ENCODE measurements at places on chromosomes 11 and 22.

DNA sequence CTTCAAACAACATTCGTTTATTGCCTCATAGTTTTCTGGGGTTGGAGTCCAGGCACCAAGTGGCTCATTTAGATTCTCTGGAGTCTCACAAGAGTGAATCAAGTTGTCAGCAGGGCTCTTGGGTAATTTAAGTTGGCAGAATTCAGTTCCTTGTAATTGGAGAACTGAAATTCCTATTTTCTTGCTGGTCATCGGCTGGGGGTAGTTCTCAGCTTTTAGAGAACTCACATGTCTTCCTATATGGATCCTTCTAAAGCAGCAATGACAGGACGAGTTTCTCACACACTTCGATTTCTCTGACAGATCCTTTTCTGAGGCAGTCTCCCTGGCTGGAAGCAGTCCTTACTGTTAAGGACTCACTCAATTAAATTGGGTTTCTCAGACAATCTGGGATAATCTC is 17.3 kb upstream of the OOSP4B start:
- DNase-seq = no peak

DNA sequence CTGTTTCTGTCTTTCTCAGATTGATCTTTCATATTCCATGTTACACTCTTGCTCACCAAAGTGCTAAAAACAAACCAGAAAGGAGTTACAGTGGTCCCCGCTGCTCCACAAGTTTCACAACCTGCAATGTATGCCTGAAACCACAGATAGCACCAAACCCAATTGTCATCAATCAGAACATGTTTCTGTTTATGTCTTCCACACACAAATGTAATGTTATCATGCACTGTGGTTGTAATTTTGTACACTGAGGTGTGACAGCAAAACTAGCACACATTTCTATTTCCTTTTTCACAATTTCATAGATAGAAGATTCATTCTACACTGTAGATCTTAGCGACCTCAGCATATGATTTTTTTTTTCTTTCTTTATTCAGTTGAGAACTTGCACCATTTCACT is 1045.9 kb upstream of the RAG2 start:
- no peak for DNase-seq

- no peak for DNase-seq
These were observed 4.7 kb upstream of the MSANTD2 start for GRCh38 chr11:124804884-124805283.

DNA sequence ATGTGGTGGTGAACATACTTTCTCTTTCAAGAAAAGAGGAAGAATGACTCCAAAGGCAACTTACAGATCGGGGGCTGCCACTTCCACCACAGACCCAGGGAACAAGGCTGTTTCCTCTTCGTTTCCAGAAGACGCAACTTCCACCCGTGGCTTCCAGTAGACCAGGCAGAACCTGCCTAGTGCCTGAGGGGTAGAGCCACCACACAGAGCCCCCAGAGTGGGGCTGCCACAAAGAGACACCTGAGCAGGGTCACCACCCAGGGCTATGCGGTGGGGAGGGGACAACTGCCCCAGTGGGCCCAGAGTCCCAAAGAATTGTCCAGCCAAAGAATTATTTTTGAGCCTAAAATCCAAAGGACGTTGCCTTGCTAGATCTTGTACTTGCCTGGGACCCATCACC is 16.7 kb upstream of the PHF21B start:
- no peak for DNase-seq

GRCh38 chr11:32792111-32792947 is 2.1 kb downstream of the CCDC73 start:
- DNase-seq = no peak

- DNase-seq = no peak
These were observed 153.0 kb downstream of the SPATA19 start for GRCh38 chr11:133692126-133692934.

DNA sequence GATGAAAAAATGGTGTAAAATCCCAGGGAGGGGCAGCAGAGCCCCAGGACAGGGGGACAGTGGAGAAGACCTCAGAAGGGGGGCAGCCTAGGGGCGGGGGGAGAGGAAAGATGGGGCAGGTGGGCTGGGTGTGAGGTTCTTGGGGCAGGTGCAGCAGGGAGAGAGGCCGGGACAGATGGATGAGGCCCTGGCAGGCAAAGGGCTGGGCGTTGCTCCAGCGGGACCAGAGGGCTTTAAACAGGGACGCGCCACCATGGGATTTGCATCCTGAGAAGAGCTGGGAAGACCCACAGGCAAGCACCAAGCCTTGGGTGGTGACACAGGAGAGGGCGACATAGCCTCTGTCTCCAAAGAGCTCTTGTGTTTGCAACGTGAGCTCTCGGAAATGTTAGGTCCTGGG is 1342.8 kb downstream of the TBC1D22A start:
- DNase-seq = no peak

DNA sequence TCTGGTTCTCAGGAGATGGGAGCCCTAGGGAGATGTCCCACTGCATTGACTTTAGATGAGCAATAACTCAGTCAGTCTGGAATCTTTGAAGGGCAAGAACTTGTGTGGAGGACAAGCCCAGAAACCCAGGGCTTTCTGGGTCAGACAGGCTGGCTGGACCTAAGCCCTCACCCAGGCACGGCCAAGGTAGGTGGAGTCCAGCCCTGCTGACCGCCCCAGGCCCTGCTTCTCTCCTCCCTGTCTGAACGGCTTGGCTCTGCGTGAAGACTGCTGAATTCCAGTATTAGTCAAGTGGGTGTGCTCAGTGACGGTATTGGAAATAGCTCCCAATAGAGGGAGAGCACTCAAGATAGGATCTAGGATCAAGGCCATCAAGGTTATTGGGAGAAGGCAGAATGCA is 6.1 kb downstream of the CXCR5 start:
- DNase-seq = no peak

GRCh38 chr22:23925020-23925606 is 30.9 kb downstream of the MIF start:
- no peak for DNase-seq

DNA sequence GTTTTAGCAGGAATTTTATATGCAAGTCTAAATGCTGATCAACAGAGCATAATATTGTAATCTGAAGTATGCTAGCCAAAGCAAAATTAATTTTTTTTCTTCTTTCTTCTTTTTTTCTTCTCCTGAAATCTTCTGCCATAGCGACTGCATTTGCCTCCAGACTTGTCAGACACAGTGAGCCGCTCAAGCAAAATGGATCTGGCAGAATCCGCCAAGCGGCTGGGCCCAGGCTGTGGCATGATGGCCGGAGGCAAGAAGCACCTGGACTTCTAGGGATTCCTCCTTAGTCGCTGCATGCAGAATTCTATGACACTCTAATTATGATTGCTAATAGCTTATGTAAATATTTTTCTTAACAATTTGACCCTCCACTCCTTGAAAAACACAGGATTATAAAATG is 27.9 kb downstream of the PAX6 start:
- no peak for DNase-seq

GRCh38 chr11:86440305-86440716 is 65.6 kb downstream of the CCDC81 start:
- no peak for DNase-seq

DNA sequence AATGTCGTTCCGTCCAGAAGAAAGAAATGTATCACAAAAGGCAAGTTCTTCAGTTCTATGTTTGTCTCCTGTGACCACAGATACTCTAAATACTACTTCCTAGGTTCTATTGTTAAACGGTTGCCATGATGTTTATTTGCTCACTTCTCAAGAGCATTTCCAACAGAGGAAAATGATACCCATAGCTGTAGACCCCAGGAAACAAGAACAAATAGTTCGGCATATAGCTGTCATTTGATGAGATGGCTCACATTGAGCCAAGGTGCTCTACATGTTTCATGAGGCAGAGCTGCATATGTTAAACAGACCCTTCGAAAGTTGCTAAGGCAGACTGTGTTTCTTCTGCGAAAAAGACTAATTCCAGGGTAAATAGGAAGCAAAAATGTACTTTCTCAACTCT is 15.4 kb upstream of the ANGPTL5 start:
- no peak for DNase-seq

GRCh38 chr11:102459393-102459792 is 6.8 kb upstream of the TMEM123 start:
- DNase-seq = no peak

GRCh38 chr11:61771985-61772455 is 19.6 kb downstream of the MYRF start:
- DNase-seq = no peak

DNA sequence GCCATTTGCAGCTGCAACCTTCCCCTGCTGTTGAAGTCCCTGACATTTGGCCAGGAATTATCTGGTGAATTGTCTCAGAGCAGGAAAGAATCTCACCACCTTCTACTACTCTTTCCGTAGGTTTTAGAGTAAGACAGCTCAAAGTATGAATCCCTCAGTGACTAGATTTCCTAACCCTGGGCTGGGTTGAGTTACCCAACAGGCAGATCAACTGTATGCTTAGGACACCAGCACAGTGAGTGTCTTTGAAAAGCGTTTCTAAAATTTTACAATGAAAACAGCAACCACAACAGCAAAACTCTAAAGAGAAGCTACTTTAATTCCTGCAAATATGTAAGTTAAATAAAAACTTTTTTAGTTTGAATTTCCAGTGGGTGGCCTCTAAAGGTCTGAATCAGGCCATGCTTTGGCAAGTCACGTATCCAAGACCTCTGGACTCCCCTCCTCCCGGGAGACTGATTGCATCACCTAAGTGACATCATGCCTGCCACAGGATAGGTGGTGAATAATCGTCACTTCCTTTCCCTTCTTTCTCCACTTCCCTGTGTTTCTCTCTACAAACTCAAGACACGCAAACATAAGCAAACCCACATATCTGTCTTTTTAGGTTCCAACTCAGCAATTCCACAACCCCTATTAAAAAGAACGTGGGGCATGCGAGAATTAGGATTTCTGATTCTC is 7.8 kb downstream of the OR8B12 start:
- DNase-seq = no peak

DNA sequence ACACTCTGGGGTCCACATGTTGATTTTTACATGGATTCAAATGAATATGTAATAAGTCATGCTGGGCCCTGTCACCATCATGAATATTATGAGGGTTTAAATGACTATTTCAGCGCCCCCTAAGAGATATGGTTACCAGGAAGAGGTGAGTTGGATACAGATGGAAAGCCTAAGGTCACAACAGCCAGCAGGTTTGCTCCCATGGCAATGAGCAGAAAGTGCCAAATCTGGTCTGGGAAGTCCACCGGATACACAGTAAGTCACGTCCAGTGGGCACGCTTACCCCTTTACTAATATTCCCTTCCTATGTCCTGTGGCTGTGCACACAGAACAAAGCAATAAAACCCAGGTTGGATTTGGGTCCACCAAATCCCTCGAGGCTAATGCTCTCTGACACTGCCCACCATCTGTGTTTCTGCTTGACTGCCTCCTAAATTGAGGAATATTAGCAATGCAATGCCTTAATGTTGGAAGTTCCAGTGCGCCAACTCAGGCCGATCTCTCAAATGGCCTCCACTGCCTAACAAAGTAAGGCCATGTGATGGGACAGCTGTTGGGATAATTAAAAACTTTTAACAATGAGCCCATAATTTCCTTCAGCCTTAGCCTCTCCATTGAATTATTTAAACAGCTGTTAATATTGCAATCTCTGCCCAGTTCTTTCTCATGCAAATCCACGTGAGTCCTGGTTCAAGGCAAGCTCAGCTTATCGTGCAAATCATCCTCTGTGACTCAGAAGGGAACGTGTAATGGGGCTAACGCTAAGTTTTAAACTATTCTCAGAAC is 97.6 kb downstream of the SLC1A2 start:
- DNase-seq = no peak

GRCh38 chr22:42688241-42689211 is 32.1 kb downstream of the A4GALT start:
- DNase-seq = no peak

GRCh38 chr11:133338588-133338987 is 193.7 kb downstream of the OPCML start:
- no peak for DNase-seq

DNA sequence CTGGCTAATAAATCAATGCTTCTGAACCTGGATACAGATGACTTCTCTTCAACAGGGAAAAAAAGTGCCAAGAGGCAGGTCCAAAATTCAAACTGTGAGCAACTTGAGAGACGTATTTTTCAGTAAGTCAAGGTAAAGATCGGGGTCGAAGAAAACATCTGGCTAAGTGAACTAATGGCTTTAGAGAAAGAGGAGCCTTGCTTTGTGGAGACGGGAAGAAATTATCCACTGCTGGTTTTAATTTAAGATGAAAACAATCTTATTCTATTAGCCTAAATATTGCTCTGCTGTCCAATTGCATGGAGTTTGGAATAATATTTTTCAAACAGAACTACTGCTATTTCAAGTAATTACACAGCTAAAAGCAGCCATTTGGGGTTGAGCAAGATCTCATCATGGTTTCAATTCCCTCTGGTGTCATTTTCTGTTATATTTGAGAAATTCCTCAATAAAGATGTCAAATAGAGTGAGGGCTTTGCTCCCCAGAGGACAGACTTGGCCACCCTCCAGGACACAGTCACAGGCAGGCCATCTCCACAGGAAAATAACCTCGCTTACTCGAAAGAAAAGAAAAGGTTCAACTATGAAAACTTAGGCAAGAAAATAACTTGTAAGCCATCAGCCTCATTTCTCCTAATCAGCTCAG is 29.8 kb downstream of the SCUBE1 start:
- DNase-seq = no peak

DNA sequence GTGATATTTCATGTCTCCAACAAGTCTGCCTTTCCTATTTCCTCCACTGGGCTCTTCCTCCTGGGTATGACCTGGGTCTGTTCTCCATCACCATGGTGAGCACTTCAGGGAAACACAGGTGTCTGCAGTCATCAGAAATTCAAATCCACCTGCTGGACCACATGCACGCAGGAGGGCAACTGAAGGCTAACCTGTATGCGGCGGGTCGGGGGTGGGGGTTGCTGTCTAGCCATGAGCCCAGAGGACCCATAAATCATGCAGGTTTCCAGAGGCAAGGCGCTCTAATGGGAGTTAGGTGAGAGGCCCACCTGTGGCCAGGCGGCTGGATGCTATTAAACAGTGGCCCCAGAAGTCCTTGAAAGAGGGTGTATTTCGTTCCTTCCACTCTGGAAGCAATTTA is 11.1 kb upstream of the PAMR1 start:
- no peak for DNase-seq

DNA sequence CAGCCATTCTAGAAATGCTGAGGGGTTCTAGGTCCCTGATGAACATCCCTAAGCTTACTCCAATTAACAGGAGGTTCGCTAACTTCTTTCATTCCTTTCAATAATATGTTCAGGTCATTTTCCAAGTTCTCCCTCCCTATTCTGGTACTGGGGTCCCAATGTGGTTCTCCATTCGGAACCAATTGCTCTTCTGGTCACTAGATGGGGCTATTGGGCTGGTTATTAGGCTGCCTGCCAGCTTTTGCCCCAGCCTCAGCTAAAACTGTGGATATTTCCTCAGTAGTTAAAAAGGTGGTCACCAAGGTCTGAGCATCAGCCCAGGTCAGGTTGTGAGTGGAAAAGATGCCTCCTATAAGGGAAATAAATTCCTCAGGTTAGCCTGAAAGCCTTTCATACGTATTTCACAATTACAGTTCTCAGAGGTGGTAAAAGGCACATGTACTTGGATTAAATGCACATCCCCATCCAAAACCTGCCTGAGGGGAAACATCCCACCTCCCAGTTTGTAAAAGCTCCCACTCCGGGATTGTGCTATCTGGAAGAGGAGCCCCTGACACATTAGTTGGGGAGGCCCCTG is 161.1 kb upstream of the CCDC179 start:
- no peak for DNase-seq
